CD4-positive, alpha-beta T cell treated with Interleukin-10 for 1 hour (primary cell): ENCODE measurements at places on chromosomes 6 and 20.

GRCh38 chr6:160118620-160119229, 2.9 kb upstream of the SLC22A1 start:
- DNase-seq, result no peak

GRCh38 chr20:3716195-3716834, 3.9 kb upstream of the SIGLEC1 start:
- DNase-seq, result peak; percentile 23

- DNase-seq, result no peak
These were observed 5.2 kb downstream of the TBCC start for GRCh38 chr6:42740725-42741124.

GRCh38 chr6:55578537-55579363, at the start of gene HMGCLL1:
Gene HMGCLL1, minus strand, starts transcription at chr6:55579192. Its CDS starts 137 bp downstream, at chr6:55579055.
- DNase-seq, result no peak

DNA sequence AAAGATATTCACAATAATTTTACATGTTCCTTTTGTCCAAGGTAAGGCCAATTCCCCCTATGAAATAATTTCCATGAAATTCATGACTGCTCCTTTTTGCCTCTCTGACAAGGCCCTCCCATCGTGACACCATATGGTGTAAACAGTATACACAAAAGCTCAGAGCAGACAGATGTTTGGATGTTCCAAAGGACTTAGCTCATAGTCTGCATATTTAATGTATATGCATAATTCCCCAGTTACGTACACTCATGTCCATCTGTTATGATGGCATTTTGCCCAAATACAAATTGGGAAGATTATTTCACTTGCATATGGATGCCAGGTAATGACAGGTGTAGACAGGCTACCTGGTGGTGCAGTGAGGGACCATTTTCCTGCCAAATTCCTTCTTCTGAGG, 376.5 kb downstream of the KHDRBS2 start:
- no peak for DNase-seq

DNA sequence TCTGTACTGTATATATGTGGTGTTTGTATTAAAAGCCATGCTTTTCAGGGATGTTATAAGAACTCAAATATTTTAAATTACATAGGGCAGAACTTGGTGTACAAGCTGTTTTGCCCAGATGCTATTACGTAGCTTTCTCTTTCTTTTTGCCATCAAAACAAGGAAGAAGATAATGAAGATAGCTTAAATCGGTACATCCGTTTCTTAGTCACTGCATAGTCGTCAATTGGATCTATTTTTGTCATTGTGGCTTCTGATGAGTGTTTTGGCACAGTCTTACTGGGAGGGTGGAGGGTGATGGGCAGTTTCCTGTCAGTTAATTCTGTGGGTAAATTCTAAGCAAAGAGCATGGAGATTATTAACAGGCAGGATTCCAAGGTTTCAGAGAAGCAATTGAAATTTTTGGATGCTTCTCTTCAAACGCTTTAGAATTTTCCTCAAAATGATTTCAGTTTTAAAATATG, 649.1 kb upstream of the GJE1 start:
- DNase-seq, result peak; percentile 85

DNA sequence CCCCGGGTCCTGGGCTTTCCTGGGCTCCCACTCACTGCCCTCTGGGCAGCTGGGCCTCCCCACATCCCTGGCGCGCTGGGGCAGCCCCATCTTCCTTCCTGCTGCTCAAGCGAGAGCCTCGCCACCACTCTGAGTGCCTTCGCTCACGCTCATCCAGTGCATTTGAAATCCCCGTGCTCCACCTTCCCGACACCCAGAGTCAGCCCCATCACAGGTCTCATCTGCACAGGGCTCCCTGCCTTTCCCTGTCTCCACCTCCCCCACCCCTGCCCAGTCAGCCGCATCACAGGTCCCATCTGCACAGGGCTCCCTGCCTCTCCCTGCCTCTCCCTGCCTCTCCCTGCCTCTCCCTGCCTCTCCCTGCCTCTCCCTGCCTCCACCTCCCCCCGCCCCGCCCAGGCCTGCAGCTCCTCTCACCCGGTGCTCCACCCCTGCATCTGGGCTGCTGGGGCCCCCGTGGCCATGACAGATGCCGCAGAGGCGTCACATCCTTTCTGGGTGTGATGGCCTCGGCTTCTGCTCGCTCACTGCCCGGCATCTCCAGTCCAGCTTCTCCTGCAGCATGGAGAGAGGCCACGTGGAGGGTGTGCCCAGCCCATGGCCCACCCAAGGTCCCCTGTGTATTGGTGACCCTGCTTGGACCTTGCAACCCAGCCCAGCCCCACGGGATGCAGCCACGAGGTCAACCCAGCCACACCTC, 9.0 kb upstream of the BHLHE23 start:
- no peak for DNase-seq

DNA sequence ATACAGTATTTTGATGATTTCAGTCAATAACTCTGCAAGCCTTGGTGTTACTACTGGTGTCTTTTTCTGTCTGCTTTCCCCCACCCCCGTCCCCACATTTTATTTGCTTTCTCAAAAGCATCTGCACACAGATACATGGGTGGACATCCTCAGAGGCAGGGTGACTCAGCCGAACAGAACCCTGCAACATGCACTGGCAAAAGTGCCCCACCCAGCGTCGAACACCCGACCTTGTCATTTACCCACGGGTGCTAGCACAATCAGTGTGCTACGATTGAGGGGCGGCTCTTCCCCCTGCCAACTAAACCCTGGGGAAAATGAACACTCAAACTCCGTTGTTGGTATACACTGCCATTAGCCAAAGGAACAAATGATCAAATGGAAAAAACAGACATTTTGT, 115.9 kb upstream of the NAA20 start:
- no peak for DNase-seq
